GM12878 (cell line): ENCODE measurements at places on chromosomes 1 and 21. TPM values are rescaled to one million over a fixed set of nuclear protein-coding genes. Genes with fewer than 3 reads are reported as not detected.

MTARC1 gene
- 0.72 TPM in 2 replicates for total RNA-seq

GRCh38 chr1:213457186-213457585 is 406.1 kb downstream of the RPS6KC1 start:
- DNase-seq: no peak

DNA sequence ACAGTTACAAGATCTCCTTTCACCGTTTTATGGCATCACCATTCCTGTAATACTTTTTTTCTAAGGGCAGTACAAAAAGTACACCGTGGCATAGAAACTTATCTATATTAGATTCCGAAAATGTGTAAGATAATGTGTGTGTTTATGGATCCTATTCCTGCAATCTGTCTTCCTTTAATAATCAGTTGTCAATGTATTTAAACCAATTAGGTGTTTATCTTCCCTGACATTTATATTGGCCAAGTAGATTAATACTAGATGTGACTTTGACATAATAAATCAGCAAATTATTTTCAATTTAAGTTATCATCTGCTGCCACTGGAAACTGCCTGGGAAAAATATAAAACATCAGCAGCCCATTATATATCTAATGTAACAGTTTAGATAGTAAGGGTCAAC is 770.3 kb upstream of the ADGRL2 start:
- DNase-seq: no peak

TNFRSF9 gene
- total RNA-seq: 5.6 and 7.6 TPM in 2 replicates
